ENCODE measurements at places on chromosomes 11 and 22.

GRCh38 chr11:69157156-69157821 is 1.6 kb downstream of the SMIM38 start:
- DNase-seq: peak; percentile 89

DNA sequence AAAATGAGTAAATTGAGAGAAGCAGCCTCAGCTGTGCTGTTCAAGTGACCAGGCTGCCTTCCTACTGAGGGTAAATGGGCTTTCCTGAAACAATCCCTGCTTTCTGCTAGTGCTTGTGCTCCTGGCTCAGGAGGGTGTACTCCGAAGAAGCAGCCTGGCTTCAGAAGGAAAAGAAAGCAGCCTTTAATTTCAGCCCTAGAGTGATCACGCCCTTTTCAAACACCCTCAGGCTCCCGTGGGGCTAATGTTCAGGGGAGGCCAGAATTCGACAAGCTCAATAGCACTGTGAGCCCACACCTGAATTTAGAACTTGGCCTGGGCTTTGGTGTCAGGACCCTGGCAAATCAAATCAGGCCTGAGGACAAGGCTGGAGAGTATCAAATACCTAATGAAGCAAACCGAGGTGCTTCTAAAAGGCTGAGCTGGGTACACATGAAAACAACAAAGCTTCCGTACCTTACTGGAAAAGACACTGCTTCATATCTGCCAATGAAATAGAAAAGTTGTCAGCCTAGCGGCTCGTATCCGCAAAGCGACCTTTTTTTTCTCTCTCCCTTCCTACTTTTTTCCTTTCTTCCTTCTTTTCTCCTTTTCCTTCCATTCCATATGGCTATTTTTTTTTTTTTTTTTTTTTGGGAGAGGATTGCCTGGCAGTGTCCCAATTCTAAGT is 387.8 kb downstream of the SOX6 start:
- DNase-seq: peak; percentile 43

DNA sequence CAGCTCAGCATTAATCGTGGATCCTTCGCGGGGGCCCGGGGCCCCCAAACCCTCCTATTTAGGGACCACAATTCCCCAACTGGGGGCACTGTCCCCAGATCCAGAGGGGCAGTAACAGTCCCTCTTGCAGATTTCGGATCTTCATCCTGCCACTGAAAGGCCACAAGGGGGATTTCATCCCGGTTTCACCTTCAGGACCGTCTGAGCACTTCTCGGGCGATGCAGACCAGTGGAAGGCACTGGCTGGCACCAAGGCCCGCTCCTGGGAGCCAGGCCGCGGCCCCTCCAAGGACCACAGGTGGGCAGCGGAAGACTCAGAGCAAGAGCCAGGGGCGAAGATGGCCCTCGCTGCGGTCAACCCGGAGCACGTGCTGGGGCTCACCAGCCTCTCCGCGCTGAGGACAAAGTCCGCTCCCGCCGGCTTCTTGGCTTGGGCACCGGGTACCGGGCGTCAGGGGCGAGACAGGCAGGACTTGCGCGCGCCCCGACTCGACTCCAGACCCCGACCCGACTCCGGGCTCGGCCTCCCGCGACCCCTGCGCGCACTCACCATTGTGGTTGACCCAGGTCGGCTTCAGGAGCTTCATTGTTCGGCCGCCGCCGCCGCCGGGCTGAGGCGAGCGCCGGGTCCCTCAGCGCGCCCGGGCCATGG is 517 bp downstream of the HIRA start:
- DNase-seq: peak; percentile 47

DNA sequence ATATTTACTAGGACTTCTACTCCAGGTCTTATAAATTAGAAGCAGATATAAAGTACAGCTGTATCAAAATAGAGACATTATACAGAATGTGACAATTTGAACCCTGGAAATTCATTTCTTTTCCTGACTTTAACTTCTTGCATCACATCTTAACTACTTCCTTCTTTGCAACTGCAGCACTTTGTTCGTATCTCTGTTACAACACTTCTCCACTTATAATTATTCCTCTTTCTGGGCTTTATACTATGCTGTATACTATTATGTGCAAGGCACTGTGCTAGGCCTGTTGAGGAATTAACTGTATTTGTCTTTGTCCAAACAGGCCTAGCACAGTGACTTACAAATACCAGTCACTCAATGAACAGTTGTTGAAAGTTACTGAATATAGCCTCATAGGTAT is 1.8 kb upstream of the SLC36A4 start:
- no peak for DNase-seq

DNA sequence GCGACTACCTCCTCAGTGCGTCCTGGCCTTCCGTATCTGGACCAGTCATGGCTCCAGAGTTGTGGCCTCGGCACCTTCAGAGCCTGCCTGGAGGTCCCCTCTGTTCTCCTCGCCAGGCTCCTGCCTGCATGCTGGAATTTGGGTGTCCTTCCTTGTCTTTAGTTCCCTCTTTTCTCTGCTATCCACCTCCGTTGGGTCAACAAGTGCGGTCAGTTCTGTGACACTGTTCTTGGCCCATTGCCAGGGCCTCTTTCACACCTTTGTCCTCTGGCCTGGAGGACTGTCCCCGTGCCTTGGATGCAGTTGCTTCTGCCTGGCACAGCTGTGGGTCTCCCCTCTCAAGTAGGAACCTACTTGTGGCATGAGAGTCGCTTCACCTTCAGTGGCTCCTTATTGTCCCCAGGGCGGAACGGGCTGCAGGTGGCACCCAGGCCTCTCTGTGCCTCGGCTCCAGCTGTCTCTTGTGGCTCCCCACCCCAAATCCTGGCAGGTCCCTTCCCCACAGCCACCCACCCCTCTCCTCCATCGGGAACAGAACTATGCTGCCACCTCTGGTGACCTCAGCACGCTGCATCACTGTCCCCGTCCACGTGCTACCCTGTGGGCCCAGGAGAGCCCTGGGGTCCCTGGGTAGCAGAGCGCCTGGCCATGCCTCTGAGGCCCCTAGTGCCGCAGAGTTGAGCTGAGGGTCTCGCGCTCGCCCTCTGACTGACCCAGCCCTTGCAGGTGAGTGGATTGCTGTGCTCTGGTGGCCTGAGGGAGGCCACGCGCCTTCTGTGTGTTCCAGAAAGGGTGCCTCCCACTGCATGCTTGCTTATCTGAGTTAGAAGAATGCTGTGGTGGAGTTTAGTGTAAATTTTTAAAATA is 4.7 kb downstream of the DGCR8 start:
- DNase-seq: no peak

GRCh38 chr11:63845911-63846310 is 7.0 kb downstream of the MARK2 start:
- no peak for DNase-seq

DNA sequence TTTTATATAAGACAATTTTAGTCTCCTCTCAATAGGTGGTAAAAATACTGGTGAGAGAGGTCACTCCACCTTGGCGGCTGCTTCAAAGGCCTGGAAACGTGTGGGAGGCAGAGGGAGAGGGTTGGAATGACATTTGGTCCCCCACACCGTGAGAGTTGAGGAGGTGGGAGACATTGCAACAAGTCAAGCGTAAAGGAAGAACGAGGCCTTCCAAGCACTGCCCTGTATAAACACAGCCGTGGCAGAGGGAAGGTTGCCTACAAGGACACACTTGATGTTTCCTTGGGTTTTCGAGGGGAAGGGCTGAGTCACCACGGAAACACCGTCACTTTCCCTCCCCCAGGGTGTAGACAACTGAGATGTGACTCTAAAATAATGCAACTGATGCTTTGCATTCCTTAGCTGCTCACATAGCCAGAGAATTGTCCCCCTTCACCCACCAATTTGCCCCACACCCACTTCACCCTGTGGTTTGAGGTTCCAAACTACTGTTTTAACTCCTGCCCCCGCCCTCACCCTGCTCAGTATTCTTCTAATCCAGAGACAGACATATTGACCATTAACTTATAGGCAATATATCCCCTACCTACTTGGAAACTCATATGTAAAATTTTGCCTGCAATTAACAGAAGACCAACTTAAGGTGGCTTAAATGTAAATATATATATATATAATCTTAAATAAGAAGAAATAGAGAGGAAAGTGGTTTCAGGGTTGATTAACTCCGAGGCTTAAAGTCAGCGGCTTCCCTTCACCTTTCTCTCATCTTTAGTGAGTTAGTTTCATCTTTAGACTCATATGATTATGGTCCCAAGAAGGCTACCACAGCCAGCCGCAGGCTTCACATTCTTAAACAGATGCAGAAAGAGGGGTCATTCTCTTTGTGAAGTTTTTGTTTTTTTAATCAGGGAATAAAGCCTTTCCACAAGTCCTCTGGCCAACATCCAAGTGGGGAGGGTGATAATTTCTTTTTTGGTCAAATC is 54.1 kb upstream of the BDNF start:
- peak; percentile 42 for DNase-seq

All from left hindlimb (tissue), 1 donor.